Fibroblast of skin of scalp (primary cell): ENCODE measurements at places on chromosomes 12 and 14.
A peak's percentile ranks its signal among the peaks of the same experiment; 100 is the strongest.

DNA sequence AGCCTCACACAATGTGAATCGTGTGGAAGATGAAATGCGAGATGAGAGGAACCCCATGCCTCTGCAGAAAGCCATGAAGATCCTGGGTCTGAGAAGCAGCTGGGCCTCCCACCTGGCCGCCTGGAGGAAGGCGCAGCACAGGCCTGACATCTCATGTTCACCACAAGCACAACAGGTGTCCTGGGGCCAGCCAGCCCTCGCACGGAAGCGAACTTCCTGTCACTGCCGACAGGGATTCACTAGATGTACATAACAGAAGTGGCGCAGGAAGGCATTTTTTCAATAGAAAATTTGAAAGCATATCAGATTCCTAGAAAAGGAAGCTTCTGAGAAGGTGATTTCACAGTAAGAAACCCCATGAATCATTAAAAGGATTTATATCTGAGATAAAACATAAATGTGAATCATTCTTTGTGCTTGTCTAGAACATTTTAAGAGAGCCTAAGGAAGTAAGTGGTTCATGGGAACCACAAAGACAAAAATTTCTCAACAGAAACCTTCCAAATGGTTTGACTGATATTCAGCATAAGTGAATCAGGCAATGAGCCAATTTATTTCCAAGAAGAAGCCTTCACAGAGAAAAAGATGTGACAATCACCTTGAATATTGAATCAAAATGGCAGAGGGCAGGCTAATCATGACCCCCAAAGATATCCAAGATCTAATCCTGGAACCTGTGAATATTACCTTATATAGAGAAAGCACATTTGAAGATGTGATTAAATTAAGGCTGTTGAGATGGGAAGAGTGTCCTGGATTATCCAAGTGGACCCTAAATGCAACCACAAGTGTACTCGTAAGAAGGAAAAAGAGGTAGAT lies 311.9 kb downstream of the DUSP6 start:
- DNase-seq: peak; percentile 29

GRCh38 chr12:100833282-100833681 lies 38.7 kb downstream of the ANO4 start:
- DNase-seq: no peak

- DNase-seq: peak; percentile 76
Measured at GRCh38 chr12:129911428-129912049, 7.7 kb upstream of the TMEM132D start.

DNA sequence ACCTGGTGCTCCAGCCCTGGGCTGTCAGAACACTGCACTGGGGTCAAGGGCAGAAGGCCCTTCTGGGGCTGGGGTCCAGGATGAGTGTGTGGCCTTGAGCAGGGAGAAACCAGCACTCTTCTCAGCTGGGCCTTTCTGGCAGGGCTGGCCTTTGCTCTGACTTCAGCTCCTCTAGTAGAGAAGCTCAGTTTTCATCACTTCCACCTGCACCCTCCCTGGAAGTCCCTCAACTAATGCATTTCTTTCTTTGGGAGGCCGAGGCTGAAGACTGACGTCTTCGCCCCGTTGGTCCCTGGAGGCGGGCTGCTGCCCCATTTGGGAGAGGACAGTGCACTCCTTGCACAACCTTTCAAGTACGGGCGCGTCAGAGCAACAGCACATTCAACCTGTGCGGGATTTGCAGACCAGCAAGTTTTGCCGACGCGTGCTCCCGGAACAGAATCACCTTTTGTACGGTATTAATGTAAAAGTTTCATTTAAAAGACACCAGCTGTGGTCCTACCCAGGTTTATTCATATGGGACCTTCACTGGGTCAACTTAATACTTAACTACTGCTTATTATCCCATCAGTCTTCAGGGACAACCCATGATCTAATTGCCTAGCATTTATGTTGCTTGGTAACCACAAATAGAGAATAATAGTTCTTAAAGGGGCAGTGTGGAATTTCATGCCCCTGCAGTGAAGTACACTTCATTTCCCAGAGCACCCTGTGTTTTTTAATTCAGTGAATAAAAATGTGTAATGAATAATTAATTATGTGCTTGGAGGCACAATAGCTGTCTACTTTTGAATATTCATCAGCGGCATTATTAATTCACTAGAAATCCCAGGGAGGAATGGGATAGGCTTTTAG lies 134.8 kb upstream of the VRK1 start:
- no peak for DNase-seq

GRCh38 chr14:100022772-100023451 lies 42.3 kb upstream of the EVL start:
- peak; percentile 80 for DNase-seq

DNA sequence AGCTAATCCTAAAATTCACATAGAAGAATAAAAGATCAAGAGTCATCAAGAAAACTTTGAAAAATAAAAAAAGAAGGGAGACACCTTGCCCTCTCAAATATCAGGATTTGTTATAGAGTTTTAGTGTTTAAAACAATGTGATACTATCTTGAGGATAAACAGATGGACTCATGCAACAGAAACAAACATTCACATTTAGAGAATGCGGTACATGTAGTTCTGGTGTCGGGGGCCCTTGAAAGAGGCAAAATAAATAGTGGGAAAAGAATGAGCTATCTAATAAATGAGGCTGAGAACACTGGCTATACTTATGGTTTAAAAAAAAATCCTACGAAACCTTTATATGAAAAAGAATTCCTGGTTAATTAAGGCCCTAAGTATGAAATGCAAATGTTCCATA lies 127.7 kb downstream of the LLPH start:
- no peak for DNase-seq

DNA sequence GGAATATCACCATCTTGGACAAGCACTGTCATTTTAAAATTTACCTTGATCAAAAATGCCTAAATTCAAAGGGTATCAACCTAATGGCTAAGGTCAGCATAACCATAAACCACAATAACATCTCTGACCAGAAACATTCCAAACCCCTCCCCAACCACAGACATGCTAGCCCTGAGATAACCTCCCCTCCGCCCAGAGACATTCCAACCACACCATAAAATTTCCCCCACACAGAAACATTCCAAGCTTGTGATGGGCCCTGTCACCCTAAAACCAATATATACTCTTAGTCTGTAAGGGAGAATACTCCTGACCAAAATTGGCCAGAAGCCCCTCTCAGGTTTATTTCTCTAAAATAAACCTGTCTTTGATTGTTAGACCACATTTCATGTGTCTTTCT lies 17.7 kb downstream of the EPYC start:
- DNase-seq: peak; percentile 68

- DNase-seq: peak; percentile 71
Measured at GRCh38 chr12:15701631-15702156, 87.5 kb downstream of the EPS8 start.

GRCh38 chr14:103188810-103189480 lies 65.7 kb downstream of the TNFAIP2 start:
- DNase-seq: peak; percentile 8

DNA sequence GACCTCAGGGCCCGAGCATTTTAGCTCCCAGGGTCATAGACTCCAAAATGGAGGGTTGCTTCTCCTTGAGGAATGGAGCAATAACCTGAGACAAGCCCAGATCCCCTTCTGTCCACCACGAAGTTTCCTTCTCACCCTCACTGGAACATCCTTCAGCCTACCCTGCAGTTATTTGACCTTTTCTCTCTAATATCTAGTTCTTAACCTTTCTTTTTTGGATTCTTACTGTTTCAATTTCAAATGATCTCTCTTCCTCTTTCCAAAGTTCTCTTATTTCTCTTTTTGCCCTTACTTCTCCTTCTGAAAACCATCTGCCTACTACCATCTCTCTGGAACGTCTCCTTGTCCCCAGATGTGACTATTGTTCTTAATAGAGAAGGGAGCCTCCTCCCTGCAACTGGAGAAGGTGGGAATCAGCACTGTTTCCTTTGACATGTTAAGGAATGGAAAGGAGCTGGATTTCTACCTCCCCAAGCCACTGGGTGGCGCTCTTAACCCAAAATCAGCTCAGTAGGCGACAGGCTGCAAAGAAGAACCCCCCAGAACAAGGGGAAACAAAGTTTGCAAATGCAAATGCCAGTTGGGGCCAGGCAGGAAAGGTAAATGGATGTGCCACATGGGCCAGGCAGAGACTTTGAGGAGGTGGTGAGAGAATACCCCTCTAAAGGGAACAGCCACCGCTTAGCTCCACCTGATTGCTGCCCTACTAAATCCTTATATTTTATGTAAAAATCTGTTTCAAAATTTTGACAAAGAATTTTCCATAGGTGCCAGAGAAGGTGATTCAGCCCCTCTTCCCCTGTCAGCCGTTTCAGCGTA lies 22.4 kb upstream of the PDE1B start:
- peak; percentile 17 for DNase-seq

DNA sequence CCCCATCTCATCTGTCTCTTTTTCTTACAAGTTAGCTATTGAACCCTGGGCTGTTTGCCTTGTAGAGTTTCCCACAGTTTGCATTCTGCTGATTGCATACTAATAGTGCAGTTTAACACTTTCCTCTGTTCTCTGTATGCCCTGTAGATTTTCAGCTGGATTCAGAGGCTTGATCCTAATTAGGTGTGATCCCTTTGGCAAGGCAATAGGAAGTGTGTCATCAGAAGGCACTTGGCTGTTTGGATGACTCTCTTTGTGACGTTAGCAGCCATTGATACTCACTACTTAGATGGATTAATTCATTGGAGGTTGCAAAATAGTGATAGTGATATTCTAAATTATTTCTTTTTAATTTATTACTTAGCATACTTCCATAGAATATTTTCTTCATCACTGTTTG lies 33.6 kb downstream of the FUT8 start:
- DNase-seq: peak; percentile 21

DNA sequence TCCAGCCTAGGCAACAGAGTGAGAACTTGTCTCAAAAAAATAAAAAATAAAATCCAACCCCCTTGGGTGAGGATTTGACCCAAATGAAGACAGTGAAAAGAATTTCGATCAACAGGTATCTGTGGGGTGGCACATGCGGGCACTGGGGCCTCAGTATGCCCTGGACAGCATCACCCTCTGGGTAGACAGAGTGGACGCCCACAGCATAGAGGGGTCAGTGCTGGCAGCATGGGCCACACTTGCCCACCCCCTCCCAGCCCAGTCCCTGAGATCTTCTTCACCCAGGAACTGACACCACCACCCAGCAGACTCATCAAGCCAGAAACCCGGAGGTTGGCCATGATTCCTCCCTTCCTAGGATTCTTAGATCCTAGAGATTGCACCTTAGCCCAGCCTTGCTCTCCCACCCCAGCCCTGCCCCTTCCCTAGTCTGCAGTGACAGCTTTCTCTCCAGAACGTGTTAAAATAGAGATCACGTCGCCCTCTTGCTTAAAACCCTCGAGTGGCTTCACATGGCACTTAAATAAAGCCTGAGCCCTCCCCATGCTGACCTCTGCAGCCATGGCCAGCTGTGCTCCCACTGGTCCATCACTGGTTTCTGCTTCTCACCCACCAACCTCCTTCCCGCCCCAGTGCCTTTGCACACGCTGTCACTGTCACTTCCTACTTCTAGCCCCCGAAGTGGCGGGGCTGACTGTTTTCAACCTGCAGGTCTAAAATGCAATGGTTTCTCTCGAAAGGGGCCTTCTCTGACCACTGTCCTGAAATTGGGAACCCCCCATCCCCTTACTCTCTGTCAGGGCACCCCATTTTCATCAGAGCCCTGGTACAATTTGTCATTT lies 26.2 kb upstream of the DYNC1H1 start:
- no peak for DNase-seq

- DNase-seq: no peak
Measured at GRCh38 chr14:101122237-101123141, 219.0 kb upstream of the RTL1 start.

GRCh38 chr14:61756135-61756534 lies 6.1 kb upstream of the SNAPC1 start:
- no peak for DNase-seq

- no peak for DNase-seq
Measured at GRCh38 chr14:49868720-49869114, 16.1 kb upstream of the NEMF start.

DNA sequence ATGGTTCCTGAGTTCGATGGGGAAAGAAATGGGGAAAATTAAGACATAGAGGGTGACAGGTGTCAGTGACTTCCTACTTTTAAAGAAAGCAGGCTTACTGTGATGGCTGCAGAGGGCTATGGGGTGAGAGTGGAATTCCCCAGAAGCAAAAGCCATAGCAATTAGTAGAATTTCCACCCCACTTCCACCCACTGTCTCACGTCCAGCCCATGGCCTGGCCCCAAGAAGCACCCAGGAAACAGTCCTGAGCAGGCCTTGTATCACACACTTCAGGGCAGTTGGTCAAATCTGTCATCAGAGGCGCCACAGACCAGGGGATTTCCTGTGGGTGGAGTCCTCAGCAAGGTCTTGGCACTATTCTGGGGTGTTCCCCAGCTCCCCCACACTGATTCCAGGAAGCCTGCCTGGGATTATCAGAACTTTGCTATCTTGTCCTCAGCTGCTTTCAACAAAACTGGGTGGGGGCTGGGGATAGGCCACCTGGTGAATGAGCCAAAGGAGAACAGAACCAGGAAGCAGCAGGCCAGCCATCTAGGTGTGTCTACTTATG lies 120.1 kb upstream of the CCND2 start:
- DNase-seq: no peak

- DNase-seq: peak; percentile 17
Measured at GRCh38 chr12:8077207-8077606, 4.9 kb upstream of the NECAP1 start.

- DNase-seq: peak; percentile 73
Measured at GRCh38 chr12:56078931-56079722, 838 bp upstream of the ERBB3 start.

DNA sequence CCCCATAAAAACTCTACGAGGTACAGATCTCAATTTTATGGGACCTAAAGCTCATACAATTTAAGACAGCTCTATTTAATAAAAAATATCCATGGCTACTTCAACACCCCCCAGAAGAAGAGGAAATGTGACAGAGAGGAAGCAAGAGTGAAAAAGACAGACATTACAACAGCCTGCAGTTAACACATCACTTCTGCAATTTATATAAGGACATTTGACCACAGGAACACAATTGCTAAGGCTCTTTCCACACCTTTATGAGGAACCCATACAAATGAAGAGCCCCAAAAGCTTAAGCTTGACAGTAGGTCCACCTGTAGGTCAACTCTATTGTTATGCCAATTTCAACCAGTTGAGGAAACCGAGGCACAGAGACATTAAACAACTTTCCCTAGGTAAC lies 5.6 kb downstream of the OR10P1 start:
- DNase-seq: no peak

GRCh38 chr12:6206327-6206726 lies 6.1 kb downstream of the CD9 start:
- no peak for DNase-seq

DNA sequence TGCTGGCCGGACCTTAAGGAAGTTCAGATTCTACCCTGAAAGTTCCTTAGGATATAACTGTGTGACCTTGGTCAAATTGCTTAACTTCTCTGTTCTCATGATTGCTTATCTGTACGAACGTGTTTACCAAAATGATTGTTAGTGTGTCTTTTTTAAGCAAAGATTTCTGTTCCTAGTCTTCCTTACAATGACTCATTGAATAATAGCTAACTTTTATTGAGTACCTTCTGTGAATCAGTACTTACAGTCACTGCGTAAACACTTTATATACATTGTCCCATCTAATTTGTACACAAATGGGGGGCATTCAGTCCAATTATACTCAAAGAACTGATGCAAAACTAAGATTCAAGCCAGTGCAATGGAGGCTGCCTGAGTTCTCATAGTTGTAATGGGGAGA lies 4.2 kb upstream of the TMEM30B start:
- DNase-seq: no peak
